ENCODE measurements at places on chromosomes 13 and 19.

- DNase-seq, result no peak
These were observed 68.4 kb upstream of the KCTD4 start for GRCh38 chr13:45269204-45269603.

DNA sequence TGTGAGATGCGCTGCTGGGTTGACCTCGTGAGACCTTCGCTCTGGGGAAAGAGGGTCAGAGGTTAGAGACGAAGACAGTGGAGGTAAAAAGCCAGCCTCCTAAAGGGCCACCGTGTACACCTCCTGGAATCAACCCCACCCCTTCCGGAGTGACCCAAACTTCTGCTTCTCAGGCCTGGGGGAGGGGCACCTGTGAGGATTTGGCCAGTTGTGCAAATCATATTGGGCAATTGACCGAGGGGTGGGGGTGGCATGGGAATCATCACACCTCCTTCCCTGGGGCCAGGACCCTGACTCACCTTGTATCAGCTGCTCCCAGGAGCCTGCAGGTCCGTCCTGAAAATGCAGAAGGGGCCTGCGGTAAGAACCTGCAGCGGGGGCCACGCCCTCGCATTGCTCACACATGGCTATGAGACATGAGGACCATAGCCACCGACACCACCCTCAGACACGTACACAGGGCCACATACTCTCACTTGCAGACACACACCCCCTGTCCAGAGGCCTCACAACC lies 2.8 kb downstream of the TNFSF14 start:
- DNase-seq, result no peak

DNA sequence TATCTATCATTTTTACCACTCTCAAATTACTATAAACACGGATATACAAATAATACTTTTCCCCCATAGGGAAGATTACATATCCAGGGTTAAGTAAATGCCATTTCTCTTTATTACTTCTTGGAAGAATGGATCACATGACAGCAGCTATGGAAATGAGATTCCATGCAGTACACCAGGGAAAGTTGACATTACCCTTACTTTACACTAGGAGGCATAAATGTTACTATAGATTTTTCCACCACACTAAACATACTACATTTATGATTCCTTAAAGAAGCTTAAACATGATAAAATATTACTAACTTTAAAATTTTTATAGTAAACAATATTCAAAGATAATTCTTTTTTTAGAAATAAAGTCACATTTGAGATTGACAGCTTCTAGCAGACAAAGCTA lies 611.4 kb downstream of the PCDH9 start:
- DNase-seq, result no peak

DNA sequence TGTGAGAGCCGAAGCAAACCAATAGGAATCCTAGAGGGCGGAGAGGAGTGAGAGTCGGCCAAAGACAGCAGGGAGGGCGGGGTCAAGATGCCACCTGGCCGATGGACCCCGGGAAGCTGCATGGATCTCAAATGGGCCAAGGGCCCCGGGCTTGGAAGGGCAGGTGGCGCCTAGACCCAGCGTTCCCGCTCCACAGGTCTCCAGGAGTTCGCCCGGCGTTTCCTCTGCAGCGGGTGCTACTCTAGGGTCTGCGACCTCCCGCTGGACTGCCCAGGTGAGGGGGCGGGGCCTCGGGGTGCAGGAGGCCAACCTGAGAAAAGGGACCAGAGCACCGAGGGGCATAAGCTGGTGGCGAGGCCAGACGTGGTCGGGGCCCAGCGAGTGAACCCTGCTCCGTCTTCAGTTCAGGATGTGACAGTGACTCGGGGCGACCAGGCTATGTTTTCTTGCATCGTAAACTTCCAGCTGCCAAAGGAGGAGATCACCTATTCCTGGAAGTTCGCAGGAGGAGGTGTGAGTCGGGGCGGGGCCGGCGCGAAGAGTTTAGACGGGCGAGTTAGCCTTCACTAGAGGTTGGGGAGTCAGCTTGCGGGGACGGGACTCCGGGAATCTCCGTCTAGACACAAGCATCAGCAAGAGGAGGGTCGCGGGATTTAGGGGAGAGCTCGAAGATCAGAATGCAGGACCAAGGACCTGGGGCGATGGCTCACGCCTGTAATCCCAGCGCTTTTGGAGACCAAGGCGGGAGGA lies 9.9 kb downstream of the SPACA6 start:
- DNase-seq, result peak; percentile 79

DNA sequence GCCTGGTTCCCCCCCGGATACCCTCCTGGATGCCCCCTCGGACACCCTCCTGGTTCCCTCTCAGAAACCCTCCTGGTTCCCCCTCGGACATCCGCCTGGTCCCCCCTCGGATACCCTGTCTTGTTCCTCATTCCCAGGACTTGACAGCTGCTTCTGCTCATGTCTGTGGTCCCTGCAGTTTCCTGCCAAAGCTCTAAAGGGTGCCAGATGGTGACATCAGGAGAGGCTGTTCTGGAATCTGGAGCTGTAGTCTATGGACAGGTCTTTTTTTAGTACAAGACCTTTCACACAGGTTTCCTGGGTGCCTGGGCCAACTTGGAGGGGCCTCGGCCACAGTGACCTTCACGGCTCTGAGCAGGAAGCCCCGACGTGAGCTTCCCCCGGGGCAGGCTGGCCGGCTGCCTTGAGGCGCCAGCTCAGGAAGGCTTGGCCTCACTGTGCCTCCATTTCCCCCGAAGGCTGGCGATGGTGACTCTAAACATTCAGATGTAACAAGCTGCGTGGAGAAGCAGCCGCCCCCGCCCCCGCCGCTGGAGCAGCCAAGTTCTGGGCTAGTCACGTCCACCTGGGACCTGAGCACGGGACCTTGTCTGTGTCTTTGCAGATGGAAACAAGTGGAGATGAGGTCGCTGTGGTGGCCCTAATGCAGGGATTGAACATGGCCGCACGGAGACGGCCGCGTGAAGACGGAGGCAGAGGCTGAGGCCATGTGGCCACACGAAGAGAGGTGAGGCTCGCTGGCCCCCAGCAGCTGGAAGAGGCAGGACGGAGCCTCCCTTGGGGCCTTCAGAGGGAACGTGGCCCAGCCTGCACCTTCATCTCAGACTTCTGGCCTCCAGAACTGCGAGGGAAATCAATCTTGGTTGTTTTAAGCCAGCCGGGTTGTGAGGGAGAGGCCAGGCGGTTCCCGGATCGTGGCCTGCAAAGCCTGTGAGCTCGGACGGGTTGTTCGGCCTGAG lies 12.7 kb downstream of the SGTA start:
- DNase-seq, result no peak

DNA sequence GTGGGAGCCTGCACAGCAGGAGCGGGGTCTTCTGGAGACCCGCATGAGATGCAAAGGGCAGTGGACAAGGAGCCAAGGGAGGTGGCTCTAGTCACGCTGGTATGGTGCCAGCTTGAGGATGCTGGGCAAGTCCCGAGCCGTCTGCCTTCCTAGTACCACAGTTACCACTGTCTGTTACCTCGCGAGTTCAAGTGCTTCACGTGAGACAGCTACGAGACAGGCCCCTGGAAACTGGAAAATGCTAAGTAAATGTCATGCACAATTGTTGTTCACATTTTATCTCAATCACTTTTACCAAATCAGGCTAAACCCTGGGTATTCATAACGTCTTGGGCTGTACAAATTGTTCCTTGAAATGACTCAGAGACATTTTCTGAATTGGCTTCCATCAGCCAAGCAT lies 155.7 kb downstream of the TNFRSF19 start:
- DNase-seq, result no peak

All from WTC11 (cell line).